ENCODE measurements at places on chromosomes 3 and 15.

DNA sequence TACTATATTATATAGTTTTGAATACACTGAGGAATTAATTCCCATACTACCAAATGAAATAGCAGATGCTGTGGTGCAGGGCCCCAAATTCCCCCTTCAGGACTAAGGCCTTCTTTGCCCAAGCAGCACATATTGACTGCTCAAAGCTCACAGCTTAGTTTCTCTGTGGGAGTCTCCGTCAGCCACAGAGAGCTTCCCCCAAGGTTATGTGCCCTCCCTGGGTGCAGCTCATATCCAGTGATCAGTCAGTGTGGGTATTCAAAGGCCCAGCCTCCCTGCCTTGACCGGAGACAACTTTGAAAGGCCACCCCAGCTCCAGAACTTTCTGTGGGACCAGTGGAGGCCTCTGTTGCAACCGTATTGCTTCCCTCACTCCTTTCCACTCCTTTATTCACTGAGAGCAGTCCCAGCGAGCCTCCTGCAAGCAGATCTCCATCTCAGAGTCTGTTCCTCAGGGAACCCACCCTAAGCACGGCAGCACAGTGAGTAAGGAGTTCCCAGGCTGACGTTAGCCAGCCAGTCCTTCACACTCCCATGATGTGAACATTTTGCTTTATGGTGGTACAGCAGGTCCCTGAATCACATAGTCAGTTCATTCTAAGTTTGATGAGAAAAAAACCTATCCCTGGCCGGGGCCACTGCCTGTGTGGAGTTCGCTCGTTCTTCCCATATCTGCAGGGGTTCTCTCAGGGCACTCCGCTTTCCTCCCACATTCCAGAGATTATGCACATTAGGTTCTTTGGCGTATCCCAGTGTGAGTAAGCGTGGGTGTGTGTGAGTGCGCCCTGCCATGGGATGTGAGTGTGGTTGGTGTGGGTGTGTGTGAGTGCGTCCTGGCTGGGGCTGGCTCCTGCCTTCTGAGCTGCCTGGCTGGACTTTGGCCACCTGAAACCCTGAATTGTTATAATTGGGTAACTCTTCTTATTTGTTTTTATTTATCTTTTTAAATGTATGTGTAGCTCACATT lies 64.4 kb upstream of the PPARG start:
- peak; percentile 18 for DNase-seq

- peak; percentile 60 for DNase-seq
These were observed 143.4 kb upstream of the TSC22D2 start for GRCh38 chr3:150264561-150265279.

DNA sequence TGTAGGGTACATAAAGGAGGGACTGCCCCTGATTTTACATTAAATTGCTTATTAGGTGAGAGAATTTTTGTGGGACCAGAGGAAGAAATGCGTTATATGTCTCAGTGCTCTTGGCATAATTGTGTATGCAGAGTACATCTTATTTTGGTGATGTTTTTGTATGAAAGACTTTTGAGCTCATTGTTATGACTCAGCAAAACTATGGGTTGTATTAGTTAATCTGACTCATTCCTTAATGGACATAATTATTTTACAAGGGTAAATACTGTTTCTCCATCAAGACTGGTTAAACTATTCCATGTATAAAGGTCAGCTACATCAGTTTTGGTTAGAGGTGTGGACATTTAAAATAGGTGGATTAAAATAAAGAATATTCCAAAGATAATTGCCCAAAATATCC lies 156.8 kb downstream of the ALCAM start:
- DNase-seq = peak; percentile 26

- no peak for DNase-seq
These were observed 4.2 kb downstream of the IGDCC4 start for GRCh38 chr15:65418596-65418995.

DNA sequence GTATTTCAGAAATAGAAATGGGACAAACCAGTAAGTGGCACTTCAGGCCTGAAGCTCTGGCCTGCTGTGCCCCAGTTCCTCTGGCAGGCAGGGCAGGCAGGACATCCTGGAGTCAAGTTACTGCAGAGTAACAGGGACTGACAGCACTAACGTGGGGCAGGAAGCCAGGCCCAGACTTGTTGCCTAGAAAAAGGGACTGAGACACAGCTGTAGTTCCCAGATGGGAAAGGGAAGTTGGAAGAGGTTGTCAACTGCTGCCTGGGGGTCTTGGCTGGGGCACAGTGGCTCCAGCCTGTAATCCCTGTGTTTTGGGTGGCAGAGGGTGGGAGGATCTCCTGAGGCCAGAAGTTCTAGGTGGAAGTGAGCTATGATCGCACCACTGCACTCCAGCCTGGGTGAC lies 171.9 kb downstream of the FMN1 start:
- DNase-seq = peak; percentile 74

DNA sequence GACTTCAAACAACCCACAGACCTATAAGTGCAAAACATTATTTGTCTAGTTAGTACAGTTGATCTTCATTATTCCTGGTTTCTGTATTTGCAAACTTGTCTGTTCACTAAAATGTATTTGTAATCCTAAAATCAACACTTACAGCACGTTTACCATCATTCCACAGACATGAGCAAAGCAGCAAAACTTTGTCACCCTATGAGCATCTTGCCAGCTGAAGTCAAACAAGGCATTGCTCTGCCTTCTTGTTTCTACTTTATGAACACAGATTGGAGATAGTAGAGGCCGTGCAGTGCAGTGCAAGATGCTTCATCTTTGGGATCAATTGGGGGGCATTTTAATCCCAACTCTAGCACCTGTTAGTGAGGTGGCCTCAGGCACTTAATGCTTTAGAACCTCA lies 202.1 kb downstream of the NLGN1 start:
- peak; percentile 72 for DNase-seq

GRCh38 chr15:67862750-67863441 lies 23.1 kb upstream of the RNU6-1 start:
- no peak for DNase-seq

DNA sequence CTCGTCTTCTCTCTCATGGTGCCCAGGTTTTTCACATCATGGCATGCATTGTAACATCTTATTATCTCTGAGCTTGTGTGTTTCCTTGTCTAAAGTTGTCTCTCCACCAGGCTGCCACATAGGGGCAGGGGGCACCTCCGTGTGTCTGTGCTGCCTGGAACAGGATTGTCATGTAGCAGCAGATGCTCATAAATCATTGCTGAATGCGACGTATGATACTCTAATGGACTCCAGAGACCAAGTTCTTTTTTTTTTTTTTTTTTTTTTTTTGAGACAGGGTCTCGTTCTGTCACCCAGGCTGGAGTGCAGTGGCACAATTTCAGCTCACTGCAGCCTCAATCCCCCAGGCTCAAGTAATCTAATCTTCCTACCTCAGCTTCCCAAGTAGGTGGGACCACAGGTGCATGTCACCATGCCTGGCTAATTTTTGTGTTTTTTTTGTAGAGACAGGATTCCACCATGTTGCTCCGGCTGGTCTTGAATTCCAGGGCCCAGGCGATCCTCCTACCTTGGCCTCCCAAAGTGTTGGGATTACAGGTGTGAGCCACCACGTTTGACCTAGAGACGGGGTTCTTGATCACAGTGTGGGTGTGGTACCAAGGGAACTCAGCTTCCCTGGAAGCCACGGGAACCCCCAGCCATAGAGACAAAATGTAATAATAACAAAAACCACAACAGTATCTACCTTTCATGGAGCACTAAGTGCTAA lies 4.7 kb upstream of the DNASE1L3 start:
- no peak for DNase-seq

DNA sequence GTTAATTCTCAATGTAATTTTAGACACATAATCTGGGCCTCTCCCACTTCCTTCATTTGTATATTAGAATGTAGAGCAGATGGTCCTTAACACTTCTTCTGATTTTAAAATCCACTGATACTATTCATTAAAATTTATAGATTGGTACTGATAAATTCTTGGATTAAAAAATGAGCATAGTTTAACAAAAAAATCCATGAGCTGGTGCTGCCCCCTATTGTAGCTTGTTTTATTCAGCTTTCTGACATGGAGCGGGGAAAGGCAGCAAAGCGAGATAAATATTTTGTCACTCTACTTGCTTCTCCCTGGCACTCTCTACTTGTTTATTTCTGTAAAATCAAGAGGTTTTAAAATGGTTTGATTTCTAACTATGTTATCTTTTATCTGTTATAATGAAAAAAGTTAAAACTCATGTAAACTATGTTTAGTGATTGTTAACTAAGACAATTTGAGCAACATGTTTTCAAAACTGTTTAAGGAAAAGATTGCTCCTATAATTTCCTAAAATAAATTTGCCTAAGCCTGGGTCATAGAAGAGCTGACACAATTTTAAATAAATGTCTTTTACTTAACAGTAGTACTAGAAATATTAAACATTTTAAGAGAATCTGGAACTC lies 26.5 kb upstream of the PLOD2 start:
- DNase-seq = peak; percentile 46

- peak; percentile 38 for DNase-seq
These were observed 40.1 kb upstream of the TAFA4 start for GRCh38 chr3:68972358-68972979.

- DNase-seq = no peak
These were observed 1.1 kb downstream of the RCCD1 start for GRCh38 chr15:90955624-90956273.

GRCh38 chr3:185623939-185624665 lies 38.0 kb downstream of the SENP2 start:
- no peak for DNase-seq

GRCh38 chr3:71443332-71443731 lies 140.2 kb downstream of the FOXP1 start:
- DNase-seq = no peak

DNA sequence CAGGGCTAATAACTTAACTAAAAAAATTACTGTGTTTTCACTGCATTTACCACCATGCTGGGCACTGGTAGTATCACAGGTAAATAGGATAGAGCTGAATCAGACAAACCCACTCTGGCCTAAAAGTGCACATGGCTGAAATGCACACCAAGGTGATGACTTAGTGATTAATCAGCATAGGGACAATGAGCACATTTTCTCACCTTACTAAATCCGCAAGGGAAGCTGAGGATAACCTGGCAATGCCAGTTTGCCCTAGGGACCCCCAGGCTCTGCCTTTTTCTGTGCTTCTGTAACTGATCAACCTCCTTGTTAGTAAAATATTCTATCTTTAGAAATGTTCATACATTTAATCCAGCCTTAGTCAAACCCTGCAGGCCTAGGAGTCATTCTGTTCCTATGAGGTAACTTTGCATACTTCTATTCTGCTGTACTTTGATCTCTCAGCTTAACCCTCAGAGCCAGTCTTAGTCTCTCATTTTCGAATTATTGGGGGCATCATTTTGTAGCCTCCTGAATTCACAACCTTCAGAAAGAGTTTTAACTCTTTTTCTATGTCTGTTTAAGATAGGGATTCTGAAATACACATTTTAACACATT lies 562.9 kb upstream of the KCNMB2 start:
- DNase-seq = peak; percentile 24

DNA sequence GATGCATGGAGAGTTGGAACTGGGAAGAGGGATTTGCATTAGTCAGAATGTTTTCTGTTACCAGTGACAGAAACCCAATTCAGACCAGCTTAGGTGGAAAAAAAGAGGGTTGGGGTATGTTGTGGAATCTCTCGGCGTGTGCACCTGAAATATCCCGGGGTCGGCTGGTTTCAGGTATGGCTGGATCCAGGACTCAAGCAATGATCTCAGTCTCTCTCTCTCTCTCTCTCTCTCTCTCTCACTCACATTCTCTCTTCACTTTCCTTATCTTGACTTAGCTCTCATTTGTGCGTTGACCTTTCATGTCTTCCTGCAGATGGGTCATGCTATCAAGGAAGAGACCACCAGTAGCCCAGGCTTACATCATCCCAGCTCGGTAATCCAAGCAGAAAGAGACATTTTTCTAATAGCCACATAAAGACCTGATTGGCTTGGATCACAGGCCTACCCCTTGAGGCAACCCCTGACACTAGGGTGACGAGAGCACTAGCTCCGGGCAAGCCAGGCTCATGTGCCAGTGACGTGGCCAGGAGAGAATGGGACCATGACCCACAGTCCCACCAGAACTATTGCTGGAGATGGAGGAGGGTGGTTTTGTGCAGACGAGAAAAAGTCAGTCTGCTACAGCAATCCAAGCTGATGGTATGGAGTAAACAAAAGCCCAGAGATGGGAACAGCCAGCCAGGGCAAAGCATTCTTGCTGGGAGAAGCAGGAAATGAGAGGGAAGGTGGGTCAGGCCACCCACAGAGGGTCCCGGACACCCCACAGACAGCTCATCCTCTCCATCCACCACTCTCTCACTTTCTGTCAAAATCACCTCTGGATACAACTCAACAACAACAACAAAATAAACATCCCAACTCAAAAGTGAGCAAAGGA lies 91.7 kb downstream of the CHSY1 start:
- no peak for DNase-seq

DNA sequence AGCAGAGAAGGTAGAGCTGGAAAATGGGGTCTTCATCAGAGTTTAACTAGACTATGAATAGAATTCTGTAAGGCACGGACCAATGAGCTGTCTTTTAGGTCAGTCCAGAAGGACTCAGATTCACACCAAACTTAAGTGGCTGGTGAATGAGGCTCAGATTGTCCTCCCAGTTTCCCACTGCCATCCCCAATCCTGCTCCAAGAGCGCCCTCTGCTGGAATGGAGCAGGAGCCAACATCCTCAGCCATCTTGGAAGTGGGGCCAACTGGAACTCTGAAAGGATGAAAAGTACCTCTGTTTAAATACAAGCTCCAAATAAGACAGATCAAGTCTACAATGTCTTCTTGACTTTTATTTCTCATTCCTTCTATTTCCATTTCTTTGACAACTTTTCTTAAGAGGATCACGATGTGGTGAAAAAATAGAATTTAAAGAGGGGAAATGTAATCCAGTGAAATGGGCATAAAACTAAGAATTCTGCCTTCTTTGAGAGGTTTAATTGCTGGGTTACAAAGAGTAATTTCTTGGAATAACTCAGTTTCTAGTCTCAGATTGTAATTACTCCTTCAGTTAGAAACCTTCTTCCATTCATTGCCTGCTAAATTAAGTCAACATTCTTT lies 217.1 kb upstream of the TPRG1 start:
- peak; percentile 85 for DNase-seq

Measured in AG10803 (cell line).